D341Med (cell line): ENCODE measurements at places on chromosomes 1 and 21.
A peak's percentile ranks its signal among the peaks of the same experiment; 100 is the strongest.

DNA sequence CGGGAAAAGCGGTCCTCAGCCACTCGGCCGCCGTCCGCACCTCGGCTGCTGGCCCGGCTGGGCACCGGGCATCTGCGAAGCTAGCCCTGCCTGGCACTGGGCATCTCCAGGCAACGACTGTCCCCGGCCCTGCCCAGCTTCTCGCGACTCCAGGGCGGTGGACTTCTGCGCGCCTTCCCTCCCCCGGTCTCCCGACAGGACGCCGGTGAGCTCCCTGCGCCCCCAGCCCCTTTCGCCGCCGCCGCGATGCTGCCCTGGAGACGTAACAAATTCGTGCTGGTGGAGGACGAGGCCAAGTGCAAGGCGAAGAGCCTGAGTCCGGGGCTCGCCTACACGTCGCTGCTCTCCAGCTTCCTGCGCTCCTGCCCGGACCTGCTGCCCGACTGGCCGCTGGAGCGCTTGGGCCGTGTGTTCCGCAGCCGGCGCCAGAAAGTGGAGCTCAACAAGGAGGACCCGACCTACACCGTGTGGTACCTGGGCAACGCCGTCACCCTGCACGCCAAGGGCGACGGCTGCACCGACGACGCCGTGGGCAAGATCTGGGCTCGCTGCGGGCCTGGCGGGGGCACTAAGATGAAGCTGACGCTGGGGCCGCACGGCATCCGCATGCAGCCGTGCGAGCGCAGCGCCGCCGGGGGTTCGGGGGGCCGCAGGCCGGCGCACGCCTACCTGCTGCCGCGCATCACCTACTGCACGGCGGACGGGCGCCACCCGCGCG lies 514 bp downstream of the FAM43B start:
- DNase-seq, result peak; percentile 45

DNA sequence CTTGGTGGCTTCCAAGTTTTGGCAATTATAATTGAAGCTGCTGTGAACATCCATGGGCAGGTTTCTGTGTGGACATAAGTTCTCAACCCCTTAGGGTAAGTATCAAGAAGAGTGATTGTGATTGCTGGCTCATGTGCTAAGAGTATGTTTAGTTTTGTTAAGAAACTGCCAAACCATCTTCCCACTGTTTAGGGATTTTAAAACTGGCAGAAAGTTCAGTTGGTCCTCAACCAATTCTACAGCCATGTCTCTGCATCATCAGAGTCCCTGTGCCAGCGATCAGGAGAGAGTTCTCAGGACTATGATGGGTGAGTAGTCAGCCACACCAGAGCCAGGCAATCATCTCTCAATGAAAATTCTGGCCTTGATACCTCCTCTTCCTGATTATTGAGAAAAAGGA lies 193.8 kb downstream of the ZC3H11B start:
- no peak for DNase-seq

- DNase-seq, result peak; percentile 60
These were observed 17.2 kb downstream of the SPOCD1 start for GRCh38 chr1:31798433-31799195.

GRCh38 chr1:2611031-2611501 lies 21.8 kb downstream of the MMEL1 start:
- peak; percentile 56 for DNase-seq

GRCh38 chr1:168585191-168585590 lies 8.8 kb downstream of the XCL1 start:
- DNase-seq, result no peak

DNA sequence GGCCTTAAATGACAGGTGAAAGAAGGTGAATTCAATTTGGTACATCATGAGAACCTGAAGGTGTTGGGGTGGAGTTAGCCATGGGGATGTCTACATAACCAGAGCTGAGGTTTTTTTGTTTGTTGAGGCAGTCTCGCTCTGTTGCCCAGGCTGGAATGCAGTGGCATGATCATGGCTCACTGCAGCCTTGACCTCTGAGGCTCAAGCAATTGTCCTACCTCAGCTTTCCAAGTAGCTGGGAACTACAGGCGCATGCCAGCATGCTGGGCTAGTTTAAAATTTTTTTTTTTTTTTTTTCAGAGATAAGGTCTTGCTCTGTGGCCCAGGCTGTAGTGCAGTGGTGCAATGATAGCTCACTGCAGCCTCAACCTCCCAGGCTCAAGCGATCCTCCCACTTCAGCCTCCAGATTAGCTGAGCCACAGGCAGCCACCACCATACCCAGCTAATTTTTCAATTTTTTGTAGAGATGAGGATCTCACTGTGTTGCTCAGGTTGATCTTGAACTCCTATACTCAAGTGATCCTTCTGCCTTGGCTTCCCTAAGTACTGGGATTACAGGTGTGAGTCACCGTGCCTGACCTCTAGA lies 1.9 kb upstream of the MPZ start:
- no peak for DNase-seq

- DNase-seq, result no peak
These were observed 319.9 kb upstream of the DUSP10 start for GRCh38 chr1:222061711-222062359.

GRCh38 chr1:96845464-96845863 lies 123.9 kb downstream of the PTBP2 start:
- DNase-seq, result peak; percentile 71

DNA sequence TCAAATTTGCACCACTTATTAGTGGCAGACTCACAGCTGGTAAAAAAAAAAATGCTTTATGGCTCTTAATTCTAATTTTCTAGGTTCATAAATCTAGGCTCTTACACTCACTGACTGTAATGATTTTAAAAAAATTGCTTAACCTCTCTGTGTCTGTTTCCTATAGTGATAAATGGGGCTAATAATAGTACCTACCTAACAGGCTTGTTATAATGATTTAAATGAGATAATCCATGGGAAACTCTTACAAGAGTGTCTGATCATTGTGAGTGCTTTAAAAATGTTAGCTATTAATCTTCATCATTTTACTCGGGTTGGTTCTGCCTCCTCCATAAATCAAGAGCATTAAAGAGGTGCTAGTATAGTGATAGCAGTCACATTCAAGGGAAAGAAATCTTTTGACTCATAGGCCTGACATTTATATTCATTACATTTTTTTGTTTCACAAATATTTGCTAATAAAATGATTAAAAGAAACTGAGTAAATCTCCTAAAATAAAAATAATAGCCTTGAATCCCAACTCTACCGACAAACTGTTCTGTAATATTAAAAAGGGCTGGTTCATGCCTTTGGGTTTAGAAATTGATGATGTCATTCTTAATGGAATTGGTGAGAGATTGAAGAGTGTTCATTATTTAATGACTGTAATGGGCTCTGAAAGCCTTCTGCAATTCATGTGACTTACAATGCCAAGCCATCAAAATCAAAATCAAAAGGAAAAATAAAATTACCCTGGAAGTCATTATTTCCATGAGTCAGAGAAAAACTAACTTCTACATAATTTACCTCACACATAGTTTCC lies 93.9 kb upstream of the PALMD start:
- no peak for DNase-seq

- DNase-seq, result no peak
These were observed 5.4 kb upstream of the IGSF8 start for GRCh38 chr1:160103658-160104408.

DNA sequence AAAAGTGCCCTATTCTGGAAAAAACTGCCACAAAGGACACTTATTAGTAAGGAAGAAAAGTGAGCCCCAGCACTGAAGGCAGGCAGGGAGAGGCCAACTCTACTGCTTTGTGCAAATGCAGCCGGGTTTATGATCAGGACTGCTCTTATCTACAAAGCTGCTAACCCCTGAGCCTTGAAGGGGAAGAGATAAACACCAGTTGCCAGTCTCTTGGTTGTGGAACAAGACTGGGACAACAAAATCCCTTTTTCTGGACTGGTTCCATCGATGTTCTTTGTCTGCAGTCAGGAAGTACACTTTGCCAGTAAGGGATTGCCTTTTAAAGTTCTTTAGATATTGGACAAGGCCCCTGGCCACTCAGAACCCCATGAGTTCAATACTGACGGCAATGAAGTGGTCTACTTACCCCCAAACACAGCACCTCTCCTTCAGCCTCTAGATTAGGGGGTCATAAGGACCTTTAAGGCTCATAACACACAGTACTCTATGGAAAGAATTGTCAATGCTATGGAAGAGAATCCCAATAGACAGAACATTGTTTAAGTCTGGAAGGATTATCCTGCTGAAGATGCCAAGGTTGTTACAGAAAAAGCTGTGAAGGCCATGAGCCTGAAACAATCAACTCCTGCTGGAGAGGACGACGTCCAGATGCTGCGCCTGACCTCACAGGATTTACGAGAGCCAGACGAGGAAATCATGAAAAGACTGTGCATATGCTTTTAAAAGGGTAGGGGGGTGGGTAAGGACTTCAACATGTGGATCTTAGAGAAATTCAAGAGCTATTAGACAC lies 43.6 kb downstream of the GNB1 start:
- no peak for DNase-seq

DNA sequence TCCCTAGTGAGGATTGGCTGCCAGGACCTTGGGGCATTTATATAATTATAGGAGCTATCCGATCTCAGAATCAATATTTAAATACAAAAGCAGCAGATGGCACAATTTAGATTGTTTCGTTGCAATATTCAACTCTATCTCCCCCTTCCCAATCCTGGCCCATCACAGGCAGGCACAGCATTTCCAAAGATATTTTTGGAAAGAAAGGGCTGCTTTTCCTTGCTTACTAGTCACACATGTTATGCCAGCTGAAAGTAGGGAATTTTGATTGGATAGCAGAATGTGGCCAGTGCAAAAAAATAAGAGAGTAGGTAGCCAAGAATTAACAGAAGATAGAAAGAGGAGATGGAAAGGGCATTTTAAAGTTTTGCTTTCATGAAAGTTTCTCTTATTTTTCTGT lies 37.9 kb downstream of the IL12RB2 start:
- no peak for DNase-seq

DNA sequence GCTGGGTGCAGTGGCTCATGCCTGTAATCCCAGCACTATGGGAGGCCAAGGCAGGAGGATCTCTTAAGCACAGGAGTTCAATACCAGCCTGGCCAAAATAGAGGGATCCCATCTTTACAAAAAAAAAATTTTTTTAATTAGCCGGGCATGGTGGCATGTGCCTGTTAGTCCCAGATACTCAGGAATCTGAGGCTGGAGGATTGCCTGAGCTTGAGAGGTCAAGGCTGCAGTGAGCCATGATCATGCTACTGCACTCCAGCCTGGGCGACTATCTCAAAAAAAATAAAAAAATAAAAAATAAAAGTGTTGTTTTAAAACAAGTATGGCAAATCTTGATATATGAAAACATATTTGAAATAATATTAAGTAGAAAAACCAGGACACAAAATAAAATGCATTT lies 44.4 kb upstream of the CACHD1 start:
- no peak for DNase-seq

GRCh38 chr21:42469272-42469671 lies 26.8 kb downstream of the RSPH1 start:
- no peak for DNase-seq

- DNase-seq, result no peak
These were observed 1454.1 kb downstream of the MRPL39 start for GRCh38 chr21:24153137-24153536.

DNA sequence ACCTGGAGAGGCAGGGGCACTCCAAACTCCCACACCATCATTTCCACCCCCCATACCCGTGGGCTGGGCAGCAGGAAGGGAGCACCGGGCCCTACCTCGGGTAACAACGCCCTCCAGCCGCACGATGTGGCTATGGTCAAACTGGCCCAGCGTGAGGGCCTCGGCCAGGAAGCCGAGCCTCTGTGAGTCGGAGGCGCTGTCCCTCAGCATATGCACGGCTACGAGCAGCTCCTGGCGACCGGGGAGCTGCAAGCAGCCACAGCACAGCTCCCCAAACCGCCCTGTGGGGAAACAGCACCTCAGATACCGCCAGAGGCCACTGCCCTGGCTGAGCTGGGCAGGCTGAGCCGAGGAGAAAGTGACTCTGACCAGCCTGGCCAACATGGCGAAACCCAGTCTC lies 29.2 kb downstream of the CDCA8 start:
- peak; percentile 12 for DNase-seq

DNA sequence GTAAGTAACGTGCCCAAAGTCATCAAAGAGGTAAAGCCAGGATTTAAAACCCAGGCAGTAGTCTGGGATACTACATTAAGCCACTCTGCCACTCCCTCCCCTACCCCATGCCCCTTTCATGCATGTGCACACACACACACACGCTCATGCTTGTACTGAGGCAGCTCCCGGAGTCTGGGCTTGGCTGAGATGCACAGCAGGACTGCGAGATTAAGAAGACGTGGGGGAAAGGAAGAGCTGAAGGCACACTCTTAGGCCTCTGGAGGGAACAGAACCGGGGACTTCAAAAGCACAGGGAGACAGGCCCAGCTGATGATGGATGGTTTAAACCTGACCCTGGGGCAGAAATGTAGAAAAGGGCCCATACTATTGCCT lies 98.3 kb downstream of the GLIS1 start:
- DNase-seq, result no peak

- DNase-seq, result no peak
These were observed 3.0 kb downstream of the OLFML3 start for GRCh38 chr1:113981962-113982931.

DNA sequence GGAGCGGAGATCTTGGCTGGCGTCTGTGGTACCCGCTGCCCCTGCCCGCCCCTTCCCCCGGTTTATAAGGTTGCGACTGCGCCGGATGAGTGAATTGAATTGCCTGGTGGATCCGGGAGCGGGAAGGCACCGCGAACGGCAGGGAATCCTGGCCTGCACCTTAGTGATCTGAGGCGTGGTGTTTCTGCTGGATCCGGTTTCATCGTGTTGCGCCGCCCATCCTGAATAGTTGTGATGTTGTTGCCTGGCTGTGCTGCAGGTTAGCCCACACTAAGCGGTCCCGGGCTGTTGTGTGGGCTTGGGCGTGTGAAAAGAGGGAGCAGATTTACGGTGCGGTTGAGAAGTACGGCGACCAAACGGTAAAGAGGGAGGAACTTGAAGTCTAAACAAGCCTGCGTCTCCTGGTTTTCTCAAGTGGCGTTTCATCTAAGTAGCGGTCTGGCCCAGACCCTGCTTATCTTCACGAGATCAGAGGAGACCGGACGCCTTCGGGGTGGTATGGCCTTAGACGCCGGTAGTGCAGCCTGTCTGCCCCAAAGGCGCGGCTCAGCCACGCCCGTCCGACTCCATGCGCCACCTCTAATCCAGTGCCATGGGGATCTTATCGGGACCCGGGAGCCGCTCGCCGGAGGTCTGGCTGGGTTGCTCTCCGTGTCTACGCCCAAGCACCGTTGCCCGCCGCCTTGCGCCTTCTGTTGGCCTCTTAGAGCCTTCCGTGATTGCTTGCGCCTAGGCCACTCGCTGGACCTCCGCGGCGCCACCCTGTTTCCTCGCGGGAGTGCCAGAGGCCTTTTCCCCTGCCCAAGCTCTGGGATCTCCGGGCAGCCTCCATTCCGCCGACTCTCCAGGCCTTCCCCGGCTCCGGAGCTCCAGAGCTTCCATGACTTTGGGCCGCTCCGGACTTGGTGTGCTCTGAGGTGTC lies 87.5 kb upstream of the RHOU start:
- DNase-seq, result peak; percentile 82

- DNase-seq, result peak; percentile 80
These were observed 7.2 kb upstream of the FBXO28 start for GRCh38 chr1:224106568-224107281.

DNA sequence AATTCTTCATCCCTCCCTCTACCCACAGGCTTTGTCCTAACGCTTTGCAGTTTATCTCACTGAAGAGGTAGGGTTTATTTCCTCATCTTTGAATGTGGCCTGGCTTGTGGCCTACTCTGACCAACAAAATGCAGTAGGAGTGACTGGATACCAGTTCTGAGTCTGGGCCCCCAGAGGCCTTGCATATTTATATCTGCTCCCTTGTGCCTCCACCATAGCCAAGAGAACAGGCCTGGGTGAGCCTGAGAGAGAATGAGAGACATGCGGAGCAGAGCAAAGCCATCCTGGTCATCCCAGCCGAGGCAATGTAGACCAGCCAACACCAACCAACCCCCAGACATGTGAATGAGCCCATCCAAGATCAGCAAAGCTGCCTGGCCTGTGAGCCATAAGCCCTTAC lies 30.3 kb downstream of the SMIM12 start:
- DNase-seq, result no peak
